ENCODE measurements at places on chromosomes 11 and 22.
A peak's percentile ranks its signal among the peaks of the same experiment; 100 is the strongest.

DNA sequence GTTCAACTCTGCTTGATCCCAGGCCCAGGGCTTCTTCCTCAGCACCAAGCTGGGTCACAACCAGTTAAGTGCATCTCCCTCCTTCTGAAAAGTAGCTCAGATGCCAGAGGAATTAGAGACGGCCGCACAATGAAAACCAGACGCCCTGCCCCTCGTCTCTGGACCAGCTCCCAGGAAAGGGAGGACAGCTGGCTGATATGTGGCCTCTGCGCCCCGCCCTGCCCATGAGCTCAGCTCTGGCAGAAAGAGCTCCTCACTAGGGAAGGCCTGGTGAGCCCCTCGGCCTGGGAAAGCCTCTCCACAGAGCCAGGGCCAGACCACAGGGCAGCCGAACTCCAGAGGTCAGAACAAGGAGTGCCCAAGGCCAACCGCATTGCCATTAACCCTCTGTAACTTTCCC lies 18.1 kb upstream of the SCGB1A1 start:
- DNase-seq: no peak

DNA sequence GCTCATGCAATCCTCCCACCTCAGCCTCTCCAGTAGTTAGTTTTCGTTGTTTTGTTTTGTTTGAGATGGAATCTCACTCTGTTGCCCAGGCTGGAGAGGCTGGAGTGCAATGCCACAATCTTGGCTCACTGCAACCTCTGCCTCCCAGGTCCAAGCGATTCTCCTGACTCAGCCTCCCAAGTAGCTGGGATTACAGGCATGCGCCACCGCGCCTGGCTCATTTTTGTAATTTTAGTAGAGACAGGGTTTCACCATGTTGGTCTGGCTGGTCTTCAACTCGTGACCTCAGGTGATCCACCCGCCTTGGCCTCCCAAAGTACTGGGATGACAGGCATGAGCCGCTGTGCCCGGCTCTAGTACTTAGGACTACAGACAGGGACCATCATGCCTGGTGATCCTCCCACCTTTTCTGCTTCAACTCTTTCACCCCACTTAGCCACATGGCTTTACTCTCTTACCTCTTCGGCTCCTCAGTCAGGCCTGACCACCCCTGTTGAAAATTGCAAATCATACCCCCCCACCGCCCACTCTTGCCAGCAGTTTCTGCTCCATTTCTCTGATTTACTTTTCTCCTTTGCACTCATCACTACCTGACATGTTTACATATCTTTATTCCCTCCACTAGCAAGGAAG lies 157.1 kb upstream of the GRK3 start:
- DNase-seq: no peak

- peak; percentile 83 for DNase-seq
These were observed 496 bp downstream of the TMEM9B start for GRCh38 chr11:8963569-8964323.

GRCh38 chr22:37777122-37777687 lies 30.5 kb upstream of the GCAT start:
- no peak for DNase-seq

- no peak for DNase-seq
These were observed 10.2 kb upstream of the FCHSD2 start for GRCh38 chr11:73152086-73152853.

GRCh38 chr11:15707971-15708370 lies 593.2 kb downstream of the INSC start:
- DNase-seq: peak; percentile 62

- DNase-seq: no peak
These were observed 20.0 kb upstream of the LMO1 start for GRCh38 chr11:8283465-8284230.

- no peak for DNase-seq
These were observed 173.3 kb upstream of the SYT13 start for GRCh38 chr11:45459491-45459890.

- DNase-seq: no peak
These were observed 7.9 kb downstream of the NCAPD3 start for GRCh38 chr11:134215836-134216235.

GRCh38 chr11:126282361-126282735 lies 545 bp upstream of the TIRAP start:
- DNase-seq: peak; percentile 39

- DNase-seq: no peak
These were observed 227.9 kb upstream of the GRIA4 start for GRCh38 chr11:105381941-105382340.

DNA sequence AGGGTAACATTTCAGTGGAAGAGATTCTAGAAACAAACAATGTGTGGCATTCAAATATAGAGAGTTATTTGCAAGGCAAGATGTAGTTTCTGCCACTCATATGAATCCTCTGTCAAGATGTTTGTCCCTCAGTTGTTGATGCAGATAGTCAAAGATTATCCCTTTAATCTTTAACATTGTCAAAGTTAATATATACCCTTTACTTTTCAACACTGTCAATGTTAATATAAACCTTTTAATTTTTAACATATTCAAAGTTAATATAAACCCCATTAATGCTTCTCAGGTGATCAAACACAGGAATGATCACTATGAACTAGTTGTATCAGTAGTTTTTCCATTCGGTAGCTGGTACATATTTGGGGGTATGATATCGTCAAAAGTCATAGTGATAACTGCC lies 51.9 kb upstream of the PICALM start:
- no peak for DNase-seq

DNA sequence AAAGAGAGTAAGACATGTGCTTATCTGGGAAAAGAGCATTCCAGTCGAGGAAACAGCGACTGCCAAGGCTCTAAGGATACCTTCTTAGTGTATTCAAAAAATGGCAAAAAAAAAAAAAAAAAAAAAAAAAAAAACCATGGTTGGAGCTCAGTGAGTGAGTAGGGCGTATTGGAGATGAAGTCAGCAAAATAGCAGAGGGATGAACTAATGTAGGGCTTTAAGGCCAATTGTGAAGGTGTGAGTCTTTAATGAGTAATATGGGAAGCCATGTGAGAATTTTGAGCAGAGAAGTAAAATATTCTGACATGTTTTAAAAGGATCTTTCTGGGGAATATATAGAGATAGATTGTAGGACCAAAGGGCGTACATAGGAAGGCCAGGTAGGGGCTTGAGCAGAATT lies 498.6 kb upstream of the ISX start:
- no peak for DNase-seq

- DNase-seq: no peak
These were observed 30.8 kb upstream of the POU2AF1 start for GRCh38 chr11:111409915-111410314.

DNA sequence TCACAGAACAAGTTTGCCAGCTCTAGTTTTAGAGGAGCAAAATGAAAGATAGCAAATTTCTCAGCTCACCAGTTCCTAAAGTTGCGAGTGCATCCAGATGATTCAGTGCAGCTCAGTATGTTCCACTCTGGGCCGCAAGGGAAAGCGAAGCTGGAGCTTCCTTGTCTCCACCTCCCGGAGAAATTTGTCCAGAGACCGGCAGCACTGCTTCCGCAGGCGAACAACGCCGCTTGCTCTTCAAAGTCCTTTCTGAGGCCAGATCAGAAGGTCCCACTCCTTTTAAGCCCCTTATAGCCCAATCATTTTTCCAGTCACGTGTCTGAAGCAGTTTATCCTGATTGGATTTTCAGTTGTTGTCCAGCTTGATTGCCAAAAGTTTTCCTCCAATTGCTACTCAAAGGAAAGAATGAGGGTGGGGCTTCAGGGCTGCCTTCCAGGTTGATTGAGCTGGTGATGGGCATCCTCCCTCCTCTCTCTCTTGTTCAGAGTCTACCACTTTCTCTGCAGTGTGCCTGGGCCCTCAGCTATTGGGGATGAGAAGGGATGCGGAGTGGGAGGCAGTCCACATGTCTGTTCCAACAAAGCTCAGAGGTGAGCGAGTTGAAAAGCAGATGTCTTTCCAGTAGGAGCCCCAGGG lies at the start of gene ZNF280A:
Gene ZNF280A, minus strand, starts transcription at position 251 of the 637 bp plus-strand sequence. CDS start 4,640 bp downstream, outside the sequence.
- no peak for DNase-seq

DNA sequence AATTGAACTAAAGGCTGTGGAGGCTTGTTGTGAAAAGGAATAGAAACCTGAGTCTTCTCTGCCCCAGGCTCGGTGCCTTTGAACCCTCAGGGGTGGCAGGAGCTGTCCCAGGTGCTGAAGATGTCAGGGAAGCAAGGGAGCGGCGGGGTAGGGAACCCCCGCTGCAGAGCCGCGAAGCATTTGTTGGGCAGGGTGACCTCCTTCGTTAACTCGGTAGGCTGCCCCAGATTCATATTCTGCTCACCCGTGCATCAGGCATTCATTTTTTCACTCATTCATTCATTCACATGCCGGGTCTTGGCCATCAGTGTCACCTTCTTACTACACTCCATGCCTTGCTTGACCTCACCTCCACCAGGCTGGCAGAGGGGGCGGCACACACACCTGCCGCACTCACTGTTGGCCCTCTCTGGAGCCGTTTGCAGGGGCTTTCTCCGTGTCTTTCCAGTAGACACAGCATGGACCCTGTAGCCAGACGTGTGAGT lies 618.9 kb downstream of the BRD1 start:
- no peak for DNase-seq

DNA sequence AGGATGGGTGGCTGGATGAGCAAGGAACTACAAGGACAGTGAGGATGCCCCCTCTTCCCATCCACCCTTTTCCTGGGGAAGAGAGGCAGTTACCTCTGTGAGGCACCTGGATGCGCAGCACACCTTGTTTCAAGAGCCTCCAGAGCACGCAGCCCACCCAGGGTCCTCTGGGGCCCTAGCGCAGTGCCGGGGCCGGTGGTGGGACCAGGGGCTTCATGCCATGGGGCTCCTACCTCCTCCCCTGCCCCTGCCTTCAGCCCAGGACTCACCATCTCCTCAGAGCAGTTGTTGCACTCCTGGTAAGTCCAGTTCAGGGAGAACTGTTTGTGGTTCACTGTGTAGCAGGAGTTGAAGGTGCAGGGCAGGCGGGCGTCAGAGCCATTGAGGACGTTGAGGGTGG lies 8.1 kb downstream of the SCN2B start:
- DNase-seq: no peak

DNA sequence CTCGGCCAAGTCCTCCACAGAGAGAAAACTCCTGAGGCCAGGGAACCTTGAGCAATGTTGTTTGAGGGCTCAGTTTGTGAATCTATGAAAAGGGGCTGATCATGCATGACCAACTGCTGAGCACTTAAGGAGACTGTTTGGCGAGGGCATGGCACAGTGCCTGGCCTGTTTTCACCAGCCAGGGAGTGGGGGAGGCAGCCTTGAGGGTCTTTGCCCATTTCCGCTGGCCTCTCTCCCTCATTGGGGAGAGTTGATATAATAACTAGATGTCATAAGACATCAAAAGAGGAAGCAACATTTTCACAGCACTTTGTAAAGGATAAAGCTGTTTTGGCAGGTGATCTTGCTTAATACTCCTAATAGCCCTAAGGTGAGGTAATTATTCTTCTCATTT lies 110.6 kb downstream of the TP53I11 start:
- DNase-seq: no peak

DNA sequence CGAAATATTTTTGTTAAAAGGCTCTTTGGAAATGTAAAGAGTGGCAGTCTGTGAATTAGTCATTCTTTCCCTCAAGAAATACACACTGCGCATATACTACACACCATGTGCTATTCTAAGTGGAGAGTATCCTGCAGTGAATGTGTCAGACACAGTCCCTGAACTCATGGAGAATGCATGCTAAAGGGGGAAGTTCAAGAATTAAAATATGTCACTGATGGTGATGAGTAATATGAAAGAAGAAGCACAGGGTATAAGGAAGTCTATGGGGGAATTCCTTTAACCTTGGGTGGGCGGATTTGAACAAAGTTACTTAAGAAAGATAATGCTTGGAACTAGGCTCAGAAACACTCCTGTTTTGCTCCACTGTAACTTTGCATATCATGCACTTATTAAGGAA lies 153.0 kb downstream of the LRRC4C start:
- no peak for DNase-seq

- no peak for DNase-seq
These were observed 133.2 kb downstream of the SPATA19 start for GRCh38 chr11:133712051-133712560.

DNA sequence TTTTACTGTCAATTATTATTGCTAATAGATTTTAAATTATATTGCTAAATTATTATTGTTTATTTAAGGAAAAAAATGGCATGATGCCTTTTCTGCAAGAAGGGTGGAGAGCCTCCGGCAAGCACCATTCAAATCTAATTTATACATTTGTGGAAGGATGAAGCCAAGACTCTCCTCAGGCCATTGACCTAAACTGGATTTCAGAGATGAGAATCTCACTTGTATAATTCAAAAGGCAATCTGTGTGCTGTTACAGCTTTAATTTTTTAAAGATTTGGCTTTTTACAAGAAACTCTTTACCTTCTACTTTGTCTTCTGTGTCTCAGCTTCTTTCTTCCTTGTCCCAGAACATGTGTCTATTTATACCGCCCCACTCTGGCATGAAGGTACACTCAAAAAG lies 722.5 kb downstream of the ETS1 start:
- DNase-seq: no peak

- no peak for DNase-seq
These were observed 2.5 kb downstream of the PKP3 start for GRCh38 chr11:396511-396947.

DNA sequence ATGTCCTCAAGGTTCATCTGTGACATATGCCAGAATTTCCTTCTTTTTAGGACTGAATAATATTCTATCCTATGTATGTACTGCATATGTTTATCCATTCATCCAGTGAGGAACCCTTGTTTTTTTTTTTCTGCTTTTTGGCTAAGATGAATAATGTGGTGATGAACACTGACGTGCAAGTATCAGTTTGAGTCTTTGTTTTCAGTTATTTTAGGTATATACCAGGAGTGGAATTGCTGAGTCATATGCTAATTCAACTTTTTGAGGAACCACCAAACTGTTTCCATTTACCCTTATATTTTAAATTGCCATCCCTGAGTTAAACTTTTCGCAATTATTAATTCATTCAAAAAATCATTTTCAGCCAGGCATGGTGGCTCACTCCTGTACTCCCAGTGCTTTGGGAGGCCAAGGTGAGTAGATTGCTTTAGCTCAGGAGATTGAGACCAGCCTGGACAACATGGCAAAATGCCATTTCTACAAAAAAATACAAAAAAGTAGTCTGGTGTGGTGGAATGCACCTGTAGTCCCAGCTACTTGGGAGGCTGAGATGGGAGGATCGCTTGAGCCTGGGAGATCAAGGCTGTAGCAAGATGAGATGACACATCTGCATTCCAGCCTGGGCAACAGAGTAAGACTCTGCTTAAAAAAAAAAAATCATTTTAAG lies 64.2 kb downstream of the MICAL2 start:
- no peak for DNase-seq

DNA sequence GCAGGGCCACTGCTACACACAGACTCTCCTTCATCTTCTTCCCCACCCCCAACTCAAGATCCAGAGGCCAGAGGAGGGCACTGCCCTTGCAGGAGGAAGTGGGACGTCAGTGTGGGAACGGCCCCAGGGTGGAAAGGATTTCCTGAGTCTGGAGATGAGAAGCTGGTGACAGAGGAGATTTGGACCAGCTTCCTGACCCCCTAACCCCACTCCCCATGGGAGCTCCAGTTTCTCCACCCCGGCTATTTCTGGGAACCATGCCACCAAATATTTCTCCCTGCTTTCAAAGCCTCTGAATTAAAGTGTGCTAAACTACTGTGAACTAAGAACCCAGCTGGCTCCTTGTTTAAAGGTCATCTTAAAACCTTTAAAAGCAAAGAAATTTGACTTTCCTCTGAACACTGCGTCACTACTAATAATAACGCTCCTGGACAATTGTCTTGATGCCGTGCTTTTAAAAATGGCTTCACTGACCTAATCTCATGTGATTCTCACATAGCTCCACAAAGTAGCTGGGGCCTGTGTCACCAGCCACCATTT lies 46.6 kb downstream of the CWC15 start:
- DNase-seq: no peak
